Stimulated activated CD8-positive, alpha-beta memory T cell treated with anti-CD3 and anti-CD28 coated beads, Interleukin-2, amount 100 ng/mL, for 1 hour (primary cell): ENCODE measurements at places on chromosomes 11 and 22.

- DNase-seq: peak; percentile 92
Measured at GRCh38 chr11:18395735-18396504, 1.6 kb downstream of the LDHA start.

DNA sequence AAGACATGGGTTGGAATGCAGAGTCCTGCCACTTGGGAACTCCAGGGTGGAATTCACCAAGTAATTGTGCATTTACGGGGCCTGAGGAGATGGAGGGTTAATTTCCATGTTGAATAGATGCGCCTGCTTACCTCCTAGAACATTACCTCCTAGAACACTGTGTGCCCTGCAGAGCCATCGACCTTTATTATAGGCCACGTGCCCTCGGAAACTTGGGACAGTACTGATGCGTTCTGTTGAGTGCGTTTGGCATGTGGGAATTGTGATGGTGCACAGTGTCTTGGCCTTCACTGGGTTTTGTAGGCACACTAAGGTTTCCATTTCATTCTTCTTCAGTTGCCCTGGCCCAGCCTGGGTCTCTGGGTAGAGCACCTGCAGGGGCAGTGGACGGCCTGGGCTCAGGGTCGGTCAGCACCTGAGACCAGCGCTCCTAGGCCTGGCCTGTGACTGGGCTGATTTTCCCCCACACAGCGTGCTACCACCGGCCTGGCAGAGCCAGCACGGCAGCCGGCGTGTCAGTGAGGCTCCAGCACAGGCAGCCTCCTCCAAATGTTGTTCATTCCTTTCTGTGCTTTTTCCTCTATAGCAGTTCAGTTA is 12.7 kb downstream of the TRMU start:
- DNase-seq: no peak

GRCh38 chr11:135017296-135017695 is 605.3 kb upstream of the B3GAT1 start:
- DNase-seq: no peak

DNA sequence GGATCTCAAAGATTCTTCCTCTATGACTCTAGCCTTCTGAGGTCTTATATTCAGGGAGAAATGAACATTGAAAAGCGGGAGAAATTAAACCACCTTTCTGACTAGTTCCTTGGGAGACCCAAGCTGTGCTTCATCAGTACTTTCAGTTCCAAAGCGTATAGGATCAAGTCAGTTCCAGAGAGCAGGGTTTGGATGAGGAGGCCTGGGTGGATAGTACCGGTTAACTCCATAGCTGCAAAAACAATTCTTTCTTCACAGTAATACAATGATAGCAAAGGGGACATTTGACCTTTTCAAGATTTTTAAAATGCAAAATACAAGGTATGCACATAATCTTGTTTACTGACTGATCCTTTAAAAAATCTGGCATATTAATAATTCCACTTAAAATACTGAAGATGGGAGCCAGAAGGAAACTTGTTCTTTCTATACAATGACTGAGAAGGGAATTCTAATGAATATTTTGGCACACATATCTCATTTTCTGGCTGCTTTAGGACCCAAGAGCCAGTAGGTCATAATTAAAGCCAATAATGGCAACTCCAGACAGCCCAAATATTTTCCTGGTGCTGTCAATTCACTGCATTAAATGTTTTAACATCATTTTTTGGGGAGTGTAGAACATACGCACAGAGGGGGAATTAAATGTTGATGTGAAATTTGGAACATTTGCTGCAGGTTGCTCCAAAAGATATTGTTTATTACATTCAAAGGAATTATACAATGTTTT is 16.0 kb downstream of the ADM start:
- no peak for DNase-seq

DNA sequence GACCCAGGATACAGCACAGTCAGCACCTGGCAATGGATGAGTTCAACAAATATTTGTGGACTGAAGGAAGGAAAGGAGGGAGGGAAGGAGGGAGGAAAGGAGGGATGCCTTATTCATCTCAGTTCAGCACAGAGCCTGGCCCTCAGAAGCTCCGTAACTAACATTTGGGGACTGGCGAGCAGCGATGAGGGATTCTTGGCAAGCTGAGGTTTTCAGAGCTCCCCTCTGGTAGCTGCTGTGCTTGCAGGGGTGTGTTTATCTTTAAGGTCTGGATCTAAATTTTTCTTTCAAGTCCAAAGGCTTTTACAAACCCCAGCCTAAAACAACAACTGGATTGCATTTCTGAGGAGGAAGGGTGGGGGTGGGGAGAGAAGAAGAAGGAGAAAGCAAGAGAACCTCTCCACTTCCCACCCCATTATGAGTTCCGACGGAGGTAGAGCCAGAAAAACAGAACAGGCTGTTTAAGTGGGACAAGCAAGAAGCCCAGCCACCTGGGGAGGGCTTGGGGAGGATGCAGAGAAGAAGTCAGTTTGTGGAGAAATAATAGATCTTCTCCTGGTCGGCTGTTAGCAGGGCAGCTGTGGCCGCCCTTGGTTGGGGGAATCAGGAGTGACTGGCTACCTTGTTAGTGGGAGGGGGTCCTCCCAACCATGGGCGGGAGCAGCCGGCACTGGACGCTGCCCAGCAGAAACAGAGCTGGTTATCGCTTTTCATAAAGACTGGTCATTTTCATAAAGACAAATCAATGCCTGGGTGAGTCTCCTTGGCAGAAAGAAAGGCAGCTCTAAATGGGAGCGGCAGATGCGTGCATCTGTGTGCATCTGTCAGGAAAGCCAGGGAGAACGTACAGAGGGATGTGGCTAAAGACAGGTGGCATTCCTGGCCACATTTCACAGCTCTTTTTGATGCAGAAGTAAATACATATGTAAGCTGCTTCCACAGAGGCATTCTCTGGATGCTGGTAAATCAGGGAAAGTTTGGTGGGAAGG is 78.0 kb downstream of the TSPAN18 start:
- no peak for DNase-seq

GRCh38 chr22:36422287-36423014 is 34.7 kb upstream of the MYH9 start:
- DNase-seq: no peak

DNA sequence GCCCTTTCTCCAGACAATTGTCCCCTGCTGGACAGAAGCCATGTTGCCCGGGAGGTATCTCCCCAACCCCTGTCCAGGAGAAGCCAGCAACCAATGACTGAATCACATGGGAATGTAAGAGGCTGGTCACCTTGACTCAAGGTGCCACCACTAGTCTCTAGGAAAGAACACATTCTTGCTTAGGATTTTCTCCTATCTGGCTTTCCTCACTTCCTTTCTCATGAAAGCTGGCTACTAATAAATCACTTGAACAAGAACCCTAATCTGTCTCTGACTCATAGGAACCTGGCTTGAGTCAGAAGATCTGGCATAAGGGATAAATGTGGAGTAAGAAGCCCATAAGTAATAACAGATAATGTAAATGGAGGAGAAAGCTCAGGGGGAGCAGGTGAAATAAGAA is 101.4 kb upstream of the C11orf87 start:
- no peak for DNase-seq

DNA sequence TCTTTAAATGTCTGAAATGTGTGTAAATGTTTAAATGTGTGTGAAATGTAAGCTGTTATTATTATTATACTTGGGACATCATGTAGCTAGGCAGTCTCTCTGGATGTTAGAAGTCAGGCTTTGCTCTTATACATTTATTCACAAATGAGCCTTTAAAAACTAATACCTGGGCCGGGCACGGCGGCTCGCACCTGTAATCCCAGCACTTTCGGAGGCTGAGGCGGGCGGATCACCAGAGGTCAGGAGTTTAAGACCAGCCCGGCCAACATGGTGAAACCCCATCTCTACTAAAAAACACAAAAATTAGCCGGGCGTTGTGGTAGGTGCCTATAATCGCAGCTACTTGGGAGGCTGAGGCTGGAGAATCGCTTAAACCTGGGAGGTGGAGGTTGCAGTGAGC is 21.7 kb upstream of the CTTN start:
- DNase-seq: no peak

DNA sequence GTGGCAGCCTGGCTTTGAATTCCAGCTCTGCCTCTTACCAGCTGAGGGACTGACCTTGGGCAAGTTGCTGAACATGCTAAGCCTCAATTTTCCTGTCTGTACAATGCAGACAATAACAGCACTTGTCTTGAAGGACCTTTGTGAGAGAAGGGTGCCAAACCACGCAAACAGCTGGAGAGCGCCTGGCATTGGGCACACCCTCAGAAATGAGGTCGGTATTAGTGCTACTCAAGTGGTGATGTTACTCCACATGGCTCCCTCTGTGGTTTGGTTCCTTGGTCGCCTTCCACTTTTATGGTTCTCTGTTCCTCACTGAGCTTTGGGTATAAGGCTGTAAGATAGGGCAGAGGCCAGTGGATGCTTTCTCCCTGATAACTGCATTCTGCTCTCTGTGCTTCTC is 8.2 kb downstream of the UBASH3B start:
- no peak for DNase-seq

DNA sequence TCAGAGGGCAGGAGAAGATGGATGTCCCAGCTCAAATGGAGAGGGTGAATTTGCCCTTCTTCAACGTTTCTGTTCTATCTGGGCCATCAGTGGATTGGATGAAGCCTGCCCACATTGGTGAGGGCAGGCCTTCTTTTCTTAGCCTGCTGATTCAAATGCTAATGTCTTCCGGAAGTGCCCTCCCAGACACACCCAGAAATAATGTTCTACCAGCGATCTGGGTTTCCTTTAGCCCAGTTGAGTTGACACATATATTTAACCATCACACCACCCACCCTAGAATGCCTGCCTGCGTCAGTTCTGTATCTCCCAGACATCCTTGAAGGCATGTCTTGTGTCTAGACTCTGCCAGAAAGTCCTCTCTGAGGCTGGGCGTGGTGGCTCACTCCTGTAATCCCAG is 34.7 kb downstream of the CACNG2 start:
- DNase-seq: no peak

DNA sequence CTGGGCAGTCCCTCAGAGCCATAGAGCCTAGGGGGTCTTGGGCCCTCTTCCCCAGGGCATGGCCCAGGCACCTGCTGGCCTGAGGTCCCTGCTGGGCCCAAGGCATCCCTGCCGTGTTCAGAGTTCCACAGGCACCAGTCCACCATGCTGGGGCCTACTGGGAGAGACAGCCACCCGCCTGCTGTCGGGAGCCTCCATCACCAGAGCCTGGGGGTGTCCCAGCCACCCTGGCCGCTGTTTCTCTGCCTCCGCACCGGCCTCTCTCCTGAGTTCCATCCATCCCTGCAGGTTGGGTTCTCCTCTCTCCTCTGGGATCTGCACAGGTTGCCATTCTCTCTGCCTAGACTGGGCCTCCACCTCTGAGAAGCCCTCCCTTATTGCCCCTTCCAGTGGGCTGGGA is 68.6 kb downstream of the KCNQ1 start:
- DNase-seq: no peak

GRCh38 chr22:20503816-20504215 is 3.6 kb upstream of the MED15 start:
- DNase-seq: no peak

- no peak for DNase-seq
Measured at GRCh38 chr22:43840851-43841250, 21.5 kb downstream of the SULT4A1 start.

GRCh38 chr11:125591649-125592304 is 875 bp upstream of the STT3A start:
- peak; percentile 5 for DNase-seq

DNA sequence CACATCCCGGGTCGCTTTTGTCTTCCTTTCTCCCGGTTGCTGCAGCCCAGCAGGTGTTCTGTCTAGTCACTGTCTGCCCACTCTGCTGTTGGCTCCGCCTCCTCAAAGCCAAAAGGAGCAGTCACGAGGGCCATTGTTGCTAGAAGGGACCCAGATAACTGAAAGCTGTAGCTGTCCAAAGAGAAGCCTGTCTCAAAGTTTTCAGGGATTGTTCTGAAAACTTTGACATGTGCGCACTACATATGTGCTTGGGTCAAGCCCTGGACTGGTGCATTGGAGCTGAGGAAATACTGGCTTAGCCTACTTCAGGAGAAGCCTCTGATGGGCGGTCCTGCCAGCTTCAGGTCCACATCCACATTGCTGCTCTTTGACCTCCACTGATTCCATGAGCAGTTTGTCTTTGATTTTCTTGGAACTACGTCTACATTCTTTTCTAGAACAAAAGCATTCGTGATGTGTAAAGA is 8.8 kb upstream of the OR2AT4 start:
- DNase-seq: no peak

DNA sequence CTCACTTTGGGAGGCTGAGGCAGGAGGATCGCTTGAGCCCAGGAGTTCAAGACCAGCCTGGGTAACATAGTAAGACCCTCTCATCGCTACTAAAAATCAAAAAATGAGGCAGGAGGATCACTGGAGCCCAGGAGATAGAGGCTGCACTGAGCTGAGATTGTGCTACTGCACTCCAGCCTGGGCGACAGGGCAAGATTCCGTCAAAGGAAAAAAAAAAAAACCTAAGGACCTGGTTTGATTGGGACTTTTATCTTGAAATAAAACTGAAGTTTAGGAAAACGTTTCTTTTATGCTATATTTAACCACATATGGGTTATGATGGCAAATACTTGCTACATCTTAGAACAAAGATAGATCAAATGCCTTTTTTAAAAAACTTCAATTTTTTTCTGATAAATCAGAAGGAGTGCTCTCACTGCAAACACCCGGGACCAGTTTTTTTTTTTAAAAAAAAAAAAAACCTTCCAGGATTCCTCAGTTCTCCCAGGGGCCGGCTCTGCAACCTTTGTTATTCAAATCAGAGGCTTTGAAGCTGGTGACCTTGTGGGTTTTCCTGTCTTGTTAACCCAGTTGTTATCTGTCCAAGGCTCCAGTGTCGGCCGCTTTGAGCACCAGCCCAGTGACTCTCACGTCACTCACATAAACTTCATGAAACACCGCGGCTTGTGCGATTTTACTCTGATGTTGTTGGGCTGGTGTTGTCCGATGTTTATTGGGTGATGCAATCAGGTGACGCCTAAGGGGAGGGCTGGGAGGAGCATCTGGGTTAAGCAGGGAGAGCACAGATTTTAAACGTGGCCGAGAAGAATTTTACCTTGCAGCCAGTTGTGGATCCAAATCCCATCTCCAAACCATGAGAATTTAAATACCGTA is 24.7 kb upstream of the SLC22A12 start:
- no peak for DNase-seq

- DNase-seq: no peak
Measured at GRCh38 chr11:100942016-100942415, 187.6 kb downstream of the PGR start.

GRCh38 chr11:20122131-20122530 is 38.1 kb downstream of the DBX1 start:
- no peak for DNase-seq

DNA sequence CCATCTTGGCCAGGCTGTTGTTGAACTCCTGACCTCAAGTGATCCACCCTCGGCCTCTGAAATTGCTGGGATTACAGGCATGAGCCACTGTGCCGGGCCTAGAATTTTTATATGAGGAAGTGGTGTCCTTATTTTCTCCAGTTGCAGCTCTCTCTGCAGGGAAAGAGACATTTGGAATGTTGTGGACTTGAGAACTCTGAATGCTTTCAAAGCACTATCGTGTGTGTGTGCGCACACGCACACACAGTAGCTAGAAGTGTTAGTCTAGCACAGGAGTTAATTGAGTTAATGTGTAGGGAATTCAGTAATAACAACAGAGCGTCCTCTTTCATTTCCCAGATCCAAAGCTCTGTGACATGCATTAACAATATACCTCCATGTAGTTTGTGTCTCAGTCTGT is 164.0 kb upstream of the RASSF10 start:
- DNase-seq: no peak
